Posterior vena cava (tissue), 2 donors: ENCODE measurements at places on chromosomes 2 and 18. TPM values are rescaled to one million over a fixed set of nuclear protein-coding genes. Genes with fewer than 3 reads are reported as not detected.

DNA sequence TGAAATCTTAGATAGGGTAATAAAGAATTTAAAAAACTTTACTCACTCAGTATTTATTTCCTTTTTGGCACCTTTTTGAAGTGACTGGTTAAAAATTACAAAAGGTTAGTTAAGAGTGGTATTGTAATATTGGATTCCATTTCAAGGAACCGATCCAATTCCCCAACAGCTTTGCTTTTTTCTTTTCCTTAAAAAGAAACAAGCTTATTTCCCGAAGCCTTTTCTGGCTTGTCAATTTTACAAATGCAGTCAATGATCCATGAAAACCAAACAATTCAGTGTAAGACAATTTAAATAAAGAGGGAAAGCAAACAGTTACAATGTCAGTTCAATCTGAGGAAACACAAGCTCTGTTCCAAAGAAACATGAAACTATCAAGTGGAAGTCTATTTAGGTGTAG lies 200.2 kb downstream of the RIT2 start:
- DNase-seq, result no peak

- DNase-seq, result no peak
Measured at GRCh38 chr2:208062961-208063360, 37.6 kb upstream of the PLEKHM3 start.

DNA sequence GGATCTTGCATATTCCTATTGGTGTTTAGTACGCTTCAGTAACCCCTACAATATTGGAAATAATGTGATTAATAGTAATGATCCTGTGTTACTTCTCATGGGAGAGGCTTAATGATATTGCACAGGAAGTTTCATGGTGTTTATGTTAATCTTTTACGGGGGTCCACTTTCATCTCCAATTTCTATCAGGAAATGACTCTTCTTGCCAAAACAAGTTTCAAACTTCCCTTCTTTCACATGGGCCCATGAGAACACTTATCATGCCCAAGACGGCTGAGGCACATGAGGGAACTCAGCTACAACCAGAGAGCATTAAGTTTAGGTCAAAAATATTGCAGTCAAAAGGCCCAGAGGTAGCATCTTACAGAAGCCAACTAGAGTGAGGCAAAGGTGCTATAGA lies 7.6 kb downstream of the ERBB4 start:
- no peak for DNase-seq

GRCh38 chr18:46705521-46705920 lies 48.5 kb upstream of the LOXHD1 start:
- no peak for DNase-seq

The ASAP2 gene
- 31.3 TPM for total RNA-seq

The TMEM178A gene
- 1.0 TPM for total RNA-seq

The RESP18 gene
- total RNA-seq, result not detected

The UGT1A10 gene
- total RNA-seq, result not detected
